Calu3 (cell line): ENCODE measurements at places on chromosomes 4 and X.

GRCh38 chrX:29528281-29528680 lies 687.1 kb upstream of the MAGEB2 start:
- DNase-seq: no peak

- no peak for DNase-seq
These were observed 124.2 kb upstream of the EOLA2 start for GRCh38 chrX:150062292-150063137.

DNA sequence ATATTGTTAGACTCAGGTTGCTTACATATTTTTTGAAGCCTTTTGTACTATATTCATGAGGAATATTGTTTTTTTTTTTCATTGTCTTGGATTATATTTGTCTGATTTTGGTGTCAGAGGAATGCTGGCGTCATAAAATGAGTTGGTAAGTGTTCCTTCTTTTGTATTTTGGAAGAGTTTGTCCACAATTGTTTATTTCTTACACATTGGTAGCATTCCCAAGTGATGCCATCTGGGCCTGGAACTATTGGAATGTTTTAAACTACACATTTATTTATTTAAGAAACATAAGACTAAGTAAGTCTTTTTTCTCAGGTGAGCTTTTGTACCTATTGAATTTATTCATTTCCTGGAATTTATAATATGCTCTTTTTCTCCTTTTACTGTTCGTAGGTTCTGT lies 107.6 kb downstream of the LARP1B start:
- no peak for DNase-seq

DNA sequence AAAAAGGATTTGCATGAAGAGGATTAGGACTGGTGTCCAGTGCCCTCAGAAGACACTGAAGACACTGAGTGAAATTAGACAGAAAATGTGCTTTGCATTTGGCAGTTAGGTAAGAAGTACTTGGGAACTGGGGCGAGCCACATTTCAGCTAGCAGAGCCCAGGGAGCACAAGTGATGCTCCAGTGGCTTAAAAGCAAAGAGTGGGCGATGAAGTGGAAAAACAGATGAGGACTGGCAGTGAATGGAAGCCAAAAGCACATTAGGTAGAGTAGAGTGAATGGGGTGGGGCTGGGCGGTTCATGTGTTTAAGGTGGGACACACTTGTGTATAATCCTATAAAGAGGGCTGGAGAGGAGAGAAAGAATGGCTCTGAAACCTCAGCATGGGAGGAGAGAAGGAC lies 18.4 kb downstream of the DCLK2 start:
- no peak for DNase-seq

DNA sequence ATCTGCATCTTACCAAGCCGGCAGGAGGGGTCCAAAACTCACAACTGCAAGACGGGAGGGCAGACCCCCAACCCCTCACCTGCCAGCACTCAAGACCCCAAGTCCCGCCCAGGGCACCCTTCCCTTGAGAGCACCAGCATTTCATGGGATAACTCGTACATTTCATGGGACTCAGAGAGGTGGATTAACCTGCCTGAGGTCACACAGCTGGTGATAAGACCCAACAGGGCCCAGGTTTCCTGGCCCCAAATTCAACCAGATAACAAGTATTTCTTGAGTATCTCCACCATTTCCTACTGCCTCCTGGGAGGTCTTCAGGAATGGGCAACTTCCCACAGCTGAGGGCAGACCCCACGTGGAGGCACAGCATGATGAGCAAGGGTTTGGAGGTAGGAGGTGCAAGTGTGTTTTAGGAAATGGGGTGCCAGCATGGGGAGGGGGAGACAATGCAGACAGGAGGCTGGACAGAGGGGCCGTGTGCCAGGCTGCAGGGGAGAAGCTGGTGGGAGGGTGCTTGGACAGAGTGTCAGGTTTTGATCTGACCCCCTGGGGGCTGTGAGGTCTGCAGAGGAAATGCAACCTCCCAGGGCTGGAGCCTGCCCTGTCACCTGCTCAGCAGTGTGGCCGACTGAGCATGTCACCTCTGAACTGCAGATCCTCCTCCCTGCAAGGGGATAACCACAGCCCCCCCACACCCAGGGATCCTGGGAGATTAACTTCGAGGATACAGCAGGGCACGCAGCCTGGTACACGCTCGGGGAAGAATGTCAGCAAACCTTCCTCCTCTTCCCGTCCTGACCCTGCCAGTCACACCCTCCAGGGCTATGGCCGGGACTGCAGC lies 4.4 kb downstream of the ADRA2C start:
- DNase-seq: no peak
